ENCODE measurements at places on chromosomes 5 and 9.

DNA sequence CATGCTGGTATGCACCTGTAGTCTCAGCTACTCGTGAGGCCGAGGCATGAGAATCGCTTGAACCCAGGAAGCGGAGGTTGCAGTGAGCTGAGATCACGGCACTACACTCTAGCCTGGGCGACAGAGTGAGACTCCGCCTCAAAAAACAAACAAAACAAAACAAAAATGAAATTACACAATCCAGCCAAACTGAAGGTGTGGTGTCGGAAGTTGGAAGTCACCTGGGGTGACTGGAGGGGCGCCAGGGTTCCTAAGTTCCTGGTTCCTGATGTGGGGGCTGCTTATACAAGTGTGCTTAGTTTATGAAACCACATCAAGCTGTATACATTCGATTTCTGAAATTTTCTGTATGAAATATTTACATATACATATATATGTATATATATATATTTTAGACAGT lies 3.7 kb upstream of the DOLPP1 start:
- no peak for DNase-seq

DNA sequence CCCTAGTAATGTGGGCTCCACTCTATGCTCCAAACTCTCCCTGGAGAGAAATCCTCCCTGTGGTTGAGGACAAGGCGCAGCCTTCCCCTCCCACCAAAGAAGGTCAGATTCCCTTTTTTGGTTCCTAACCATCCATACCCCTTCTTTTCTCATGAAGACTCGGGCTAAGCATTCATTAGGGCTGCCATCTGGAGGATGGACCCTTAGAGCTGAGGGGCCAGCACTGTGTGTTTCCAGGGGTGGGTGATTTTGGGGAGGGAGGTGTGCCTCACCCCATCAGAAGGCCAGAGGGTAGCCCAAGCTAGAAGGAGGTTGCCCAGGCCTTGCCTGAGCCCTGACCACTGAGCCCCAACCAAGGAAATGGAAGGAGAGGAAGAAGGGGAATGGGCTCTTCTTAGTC lies 36.8 kb downstream of the TGFBI start:
- no peak for DNase-seq

GRCh38 chr9:2934241-2934650 lies 90.4 kb upstream of the PUM3 start:
- DNase-seq = no peak

- DNase-seq = no peak
These were observed 169.2 kb downstream of the C9orf50 start for GRCh38 chr9:129451669-129452068.

- DNase-seq = no peak
These were observed 30.4 kb downstream of the NFX1 start for GRCh38 chr9:33320568-33321261.

DNA sequence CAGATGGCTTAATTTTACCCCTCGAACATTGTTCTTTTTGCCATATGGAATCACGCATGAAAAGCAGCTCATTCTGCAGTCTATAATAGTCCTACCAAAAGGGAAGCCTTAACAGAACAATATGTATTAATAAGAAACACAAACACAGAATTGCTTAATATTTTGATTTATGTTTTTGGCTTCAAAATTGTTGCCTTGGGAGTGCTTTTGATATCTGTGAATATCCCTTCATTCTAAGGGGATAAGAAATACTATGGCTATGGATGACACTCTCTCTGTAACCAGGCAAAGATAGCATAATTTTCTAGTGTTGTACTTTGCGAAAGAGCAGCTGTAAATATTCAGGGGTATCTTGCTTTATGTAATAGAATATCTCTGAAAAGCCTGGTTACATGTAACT lies 26.3 kb upstream of the CFAP95 start:
- DNase-seq = no peak

DNA sequence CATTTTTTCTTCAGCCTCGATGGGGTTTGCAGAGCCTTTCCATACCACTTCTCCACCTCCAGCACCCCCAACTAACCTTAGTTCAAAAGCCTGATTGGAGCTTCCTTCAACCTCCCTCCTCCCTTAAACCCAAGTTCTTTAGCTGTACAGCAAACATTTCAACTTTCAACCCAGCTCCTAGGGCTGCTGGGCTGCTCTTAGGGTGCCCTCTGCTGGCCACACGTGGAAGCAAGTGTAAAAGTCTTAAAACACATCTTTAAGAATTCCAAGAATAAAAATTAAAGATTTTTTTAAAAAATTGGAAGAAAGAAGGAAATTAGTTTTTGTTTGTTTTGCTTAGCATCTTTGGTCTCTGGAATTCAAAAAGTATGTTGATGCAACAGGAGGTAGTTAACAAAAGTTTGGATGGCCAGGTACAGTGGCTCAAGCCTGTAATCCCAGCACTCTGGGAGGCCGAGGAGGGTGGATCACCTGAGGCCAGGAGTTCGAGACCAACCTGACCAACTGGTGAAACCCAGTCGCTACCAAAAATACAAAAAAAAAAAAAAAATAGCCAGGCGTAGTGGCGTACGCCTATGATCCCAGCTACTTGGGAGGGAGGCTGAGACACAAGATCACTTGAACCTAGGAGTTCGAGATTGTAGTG lies 15.5 kb upstream of the HSD17B3 start:
- DNase-seq = peak; percentile 31

DNA sequence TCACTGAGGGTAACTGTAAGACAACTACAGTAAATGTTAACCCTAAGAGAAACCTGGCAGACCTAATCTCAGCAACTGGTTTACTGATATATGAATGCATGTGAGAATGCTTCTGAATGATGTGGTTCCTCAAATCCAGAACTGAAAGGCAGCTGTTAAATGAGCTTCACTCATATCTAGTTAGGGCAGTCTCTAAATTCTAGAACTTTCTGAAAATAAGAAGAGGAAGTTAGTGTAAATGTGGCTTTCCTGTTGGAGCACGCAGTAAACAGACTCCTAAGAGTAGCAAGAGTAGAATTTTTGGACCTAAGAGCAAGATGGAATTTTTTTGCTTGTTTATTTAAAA lies 117.9 kb upstream of the KCNN2 start:
- DNase-seq = no peak

- DNase-seq = no peak
These were observed 132.8 kb upstream of the SHB start for GRCh38 chr9:38201844-38202243.

GRCh38 chr5:157918811-157919742 lies 60.1 kb upstream of the CLINT1 start:
- peak; percentile 21 for DNase-seq

GRCh38 chr5:91272858-91273257 lies 110.3 kb downstream of the ARRDC3 start:
- DNase-seq = no peak

DNA sequence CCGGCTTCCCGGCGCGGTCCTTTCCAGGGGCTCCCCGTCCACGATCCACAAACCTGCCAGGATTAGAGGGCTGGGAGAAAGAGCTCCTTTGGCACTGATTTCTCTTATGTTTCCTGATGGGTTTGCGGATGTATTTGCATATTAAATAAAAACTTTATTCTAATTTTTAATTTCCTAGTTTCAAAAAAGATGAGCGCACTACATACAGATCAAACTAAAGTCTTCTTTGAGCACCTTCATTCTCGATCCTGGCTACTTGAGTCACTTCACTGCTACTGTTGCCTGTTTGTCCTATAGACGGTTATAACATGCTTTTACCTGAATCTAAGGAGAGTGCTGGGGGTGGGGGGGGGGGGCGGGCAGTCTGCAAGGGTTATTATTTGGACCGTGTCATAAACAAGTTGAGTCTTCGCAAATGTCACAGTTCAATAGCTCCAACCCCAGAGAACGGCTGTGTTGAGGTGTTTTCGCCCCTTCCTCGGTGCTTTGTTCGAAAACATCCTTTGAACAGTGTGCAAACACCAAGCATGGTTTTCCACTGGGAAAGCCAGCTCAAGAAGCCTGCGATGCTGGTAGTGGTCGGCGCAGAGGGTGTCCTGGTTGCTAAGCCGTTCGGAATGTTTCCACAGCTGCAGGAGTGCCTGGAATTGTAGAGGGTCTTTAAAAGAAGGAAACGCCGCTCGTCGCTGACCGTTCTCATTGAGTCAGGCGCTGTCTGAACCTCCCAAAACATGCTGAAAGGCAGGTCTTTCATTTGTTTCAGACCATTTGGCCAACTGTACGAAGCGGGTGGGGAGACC lies 1.1 kb upstream of the STK10 start:
- DNase-seq = no peak

DNA sequence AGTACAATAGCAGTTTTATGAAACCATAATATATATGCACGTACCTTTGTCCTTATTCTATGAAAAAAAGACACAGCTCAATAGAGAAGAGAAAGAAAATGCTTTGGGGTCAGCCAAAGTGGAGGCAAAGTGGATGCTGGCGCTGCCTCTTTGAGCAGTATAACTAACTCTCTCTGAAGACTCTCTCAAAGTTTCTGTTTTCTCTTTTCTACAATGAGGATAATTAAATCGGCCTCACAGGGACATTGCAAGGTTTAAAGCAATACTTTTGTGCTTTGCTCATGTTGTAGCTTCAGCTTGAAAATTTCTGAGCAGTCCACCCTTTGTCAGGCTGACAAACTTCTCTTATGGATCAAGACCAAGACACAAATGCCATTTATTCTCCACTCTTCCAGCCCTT lies 455.1 kb upstream of the MPDZ start:
- no peak for DNase-seq

- DNase-seq = no peak
These were observed 577.7 kb upstream of the FTMT start for GRCh38 chr5:121273833-121274433.

GRCh38 chr9:105722099-105722498 lies 27.8 kb downstream of the TMEM38B start:
- no peak for DNase-seq

- no peak for DNase-seq
These were observed 202.9 kb upstream of the IER5L start for GRCh38 chr9:129380961-129381401.

DNA sequence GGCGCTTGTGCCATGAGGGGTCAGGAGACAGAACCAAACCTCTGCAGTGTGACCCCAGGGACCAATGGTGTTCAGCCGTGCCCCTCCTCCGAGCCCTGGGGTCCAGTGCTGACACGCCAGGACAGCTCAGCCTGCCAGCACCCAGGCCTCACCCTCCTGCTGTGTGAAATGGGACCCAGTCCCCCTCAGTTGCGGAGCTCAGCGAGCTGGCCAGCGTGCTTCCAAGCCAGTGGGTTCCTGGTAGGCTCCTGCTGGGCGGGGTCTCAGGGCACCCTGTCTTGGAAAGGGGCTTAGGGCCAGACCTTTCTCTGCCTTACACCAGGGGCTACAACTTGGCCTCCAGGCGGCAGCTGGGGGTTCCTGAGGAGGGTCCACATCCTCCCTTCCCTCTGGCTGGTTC lies 4.4 kb downstream of the RNF44 start:
- no peak for DNase-seq

DNA sequence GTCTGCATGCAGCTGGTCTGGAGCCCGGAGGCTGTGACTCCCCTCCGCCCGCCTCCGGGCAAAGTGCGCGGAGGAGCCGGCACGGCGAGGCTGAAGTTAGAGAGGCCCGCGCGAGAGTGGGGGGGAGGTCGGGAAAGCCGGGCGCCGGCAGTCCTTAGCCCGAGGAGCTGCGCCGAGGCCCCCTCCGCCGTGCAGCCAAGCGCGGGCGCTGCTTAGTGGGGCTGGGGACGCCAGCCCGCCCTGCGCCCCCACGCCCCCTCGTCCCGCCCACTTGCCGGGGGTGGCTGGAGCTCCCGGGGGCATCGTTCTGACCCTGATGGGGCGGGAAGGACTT lies 403 bp downstream of the NINJ1 start:
- no peak for DNase-seq

DNA sequence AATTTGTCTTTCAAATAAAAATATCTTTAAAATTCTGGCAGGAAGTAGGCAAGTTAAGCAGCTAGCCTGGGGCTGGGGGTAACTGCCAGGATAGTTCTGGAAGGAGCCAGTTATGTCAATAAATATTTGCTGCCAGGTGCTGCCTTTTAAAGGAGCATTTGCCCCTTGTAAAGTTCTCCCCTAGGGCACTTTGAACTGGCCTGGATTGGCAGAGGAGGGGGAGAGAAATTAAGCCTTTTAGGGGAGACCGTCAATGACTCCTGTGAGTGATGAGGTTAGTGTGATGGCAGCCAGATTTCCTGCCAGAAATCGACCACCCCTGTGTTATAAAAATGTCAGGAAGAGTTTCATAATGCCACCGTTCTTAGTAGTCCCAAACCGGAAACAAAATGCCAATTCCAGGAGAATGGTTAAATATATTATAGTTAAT lies 89.8 kb upstream of the ELL2 start:
- DNase-seq = no peak

DNA sequence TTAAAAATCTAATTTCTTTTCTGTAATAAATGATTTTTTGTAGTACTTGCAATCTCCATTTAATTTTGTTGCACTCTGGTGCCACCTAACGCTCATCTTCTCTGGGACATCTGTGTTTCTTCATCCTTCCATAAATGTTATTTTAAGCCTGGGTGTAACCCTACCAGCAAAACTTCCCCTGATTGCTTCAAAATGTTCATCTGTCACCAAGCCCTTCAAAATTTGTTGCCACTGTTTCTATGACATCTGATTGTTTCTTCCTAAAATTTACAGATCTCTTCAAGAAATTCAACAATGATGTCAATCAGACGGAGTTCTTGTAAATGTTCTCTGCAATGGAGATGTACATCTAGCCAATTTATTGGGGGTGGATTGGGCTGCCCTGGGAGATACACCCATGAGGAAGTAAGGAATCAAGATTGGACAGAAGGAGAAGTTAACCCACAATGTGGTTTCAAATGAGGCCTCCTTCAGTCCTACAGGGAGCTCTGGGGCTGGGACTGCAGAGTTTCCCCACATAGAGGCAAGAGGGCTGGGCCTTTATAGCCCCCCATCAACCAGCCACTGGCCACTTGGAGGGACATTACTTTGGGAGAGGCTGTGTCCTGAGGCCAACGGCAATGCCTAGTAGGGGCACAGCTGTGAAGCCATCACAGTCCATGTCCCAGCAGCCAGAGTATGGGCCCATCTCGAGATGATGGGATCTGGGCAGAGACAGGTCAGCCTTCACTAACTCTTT lies 23.3 kb downstream of the MCTP1 start:
- peak; percentile 35 for DNase-seq
